ENCODE measurements at places on chromosomes 3 and 15. TPM values are rescaled to one million over a fixed set of nuclear protein-coding genes. Genes with fewer than 3 reads are reported as not detected.

DNA sequence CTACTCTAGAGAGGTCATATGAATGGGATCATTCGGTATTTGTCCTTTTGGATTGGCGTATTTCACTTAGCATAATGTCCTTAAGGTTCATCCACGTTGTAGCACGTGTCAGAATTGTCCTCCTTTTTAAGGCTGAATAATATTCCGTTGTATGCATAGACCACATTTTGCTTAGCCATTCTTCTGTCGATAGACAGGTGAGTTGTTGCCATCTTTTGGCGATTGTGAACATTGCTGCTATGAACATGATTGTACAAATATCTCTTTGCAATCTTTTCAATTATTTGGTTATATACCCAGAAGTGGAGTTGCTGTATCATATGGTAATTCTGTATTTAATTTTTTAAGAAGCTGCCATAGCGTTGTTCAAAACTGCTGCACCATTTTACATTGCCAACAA, 52.4 kb upstream of the GOLGA8J start:
- no peak overlapping the region for H3K27ac ChIP-seq
- H3K4me3 ChIP-seq, result no peak overlapping the region
- no peaks in the 10 kb centered on the region for H3K27me3 ChIP-seq
- H3K36me3 ChIP-seq, result no peaks in the 10 kb centered on the region
- H3K4me1 ChIP-seq, result no peaks in the 10 kb centered on the region
- DNase-seq, result no peak

GRCh38 chr3:12388185-12388584, 96.1 kb upstream of the TSEN2 start:
- H3K4me1 ChIP-seq, result no peaks in the 10 kb centered on the region
- H3K27ac ChIP-seq, result no peak overlapping the region
- H3K4me3 ChIP-seq, result no peak overlapping the region
- no peaks in the 10 kb centered on the region for H3K36me3 ChIP-seq

GRCh38 chr3:185280572-185281365, 26.9 kb upstream of the EHHADH start:
- no peak overlapping the region for H3K27ac ChIP-seq
- no peaks in the 10 kb centered on the region for H3K36me3 ChIP-seq
- H3K27me3 ChIP-seq, result peaks cover 8% of the 10 kb centered on the region
- peak; percentile 53 for DNase-seq
- H3K4me3 ChIP-seq, result no peak overlapping the region

DNA sequence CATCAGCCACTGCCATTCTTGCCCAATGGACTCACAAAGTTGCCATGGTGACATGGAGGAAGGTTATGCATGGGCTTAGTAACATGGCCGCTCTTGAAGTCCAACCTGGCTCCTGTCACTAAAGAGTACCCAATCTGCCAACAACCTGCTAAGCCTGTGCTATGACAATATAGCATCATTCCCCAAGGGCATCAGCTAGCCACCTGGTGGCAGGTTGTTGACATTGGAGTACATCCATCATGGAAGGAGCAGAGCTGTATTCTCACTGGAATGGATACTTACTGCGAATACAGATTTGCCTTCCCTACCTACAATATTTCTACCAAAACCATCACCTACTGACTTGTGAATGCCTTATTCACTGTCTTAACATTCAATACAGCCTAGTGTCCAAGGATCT, 138.9 kb upstream of the RORA start:
- no peak overlapping the region for H3K27ac ChIP-seq
- H3K36me3 ChIP-seq, result no peaks in the 10 kb centered on the region
- no peaks in the 10 kb centered on the region for H3K4me1 ChIP-seq
- H3K27me3 ChIP-seq, result no peaks in the 10 kb centered on the region
- DNase-seq, result peak; percentile 9

DNA sequence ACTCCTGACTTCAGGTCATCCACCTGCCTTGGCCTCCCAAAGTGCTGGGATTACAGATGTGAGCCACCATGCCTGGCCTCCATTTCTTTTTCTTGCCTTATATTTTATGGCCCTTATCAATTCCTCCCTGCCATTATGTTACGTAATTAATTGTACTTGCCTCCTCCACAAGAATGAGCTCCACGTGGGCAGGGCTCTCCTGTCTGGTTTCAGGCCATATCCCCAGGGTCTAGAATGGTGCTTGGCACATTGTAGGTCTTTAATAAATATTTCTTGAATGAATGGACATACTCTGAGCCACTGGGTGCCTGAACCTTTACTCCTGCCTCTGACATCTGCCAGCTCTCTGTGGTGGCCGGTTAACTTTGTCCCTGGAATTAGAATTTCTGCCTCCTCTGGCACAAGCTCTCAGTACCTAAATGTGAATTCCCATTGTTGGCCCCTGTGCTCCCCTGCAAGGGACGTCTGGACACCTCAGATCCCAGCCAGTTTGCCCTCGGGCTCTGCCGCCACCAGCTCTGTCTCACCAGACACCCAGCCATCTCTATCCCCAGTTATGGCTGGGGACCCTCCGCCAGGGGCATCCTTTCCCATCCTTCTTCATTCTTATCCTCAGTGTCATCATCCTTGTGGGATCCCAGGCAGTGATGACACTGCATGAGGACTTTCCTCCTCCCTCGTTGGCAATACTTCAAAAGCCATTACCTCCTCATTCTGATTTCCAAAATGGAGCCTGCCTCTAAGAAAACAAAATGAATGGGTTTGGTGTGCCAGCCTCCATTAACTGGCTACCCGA, 165.6 kb upstream of the SMAD3 start:
- no peak overlapping the region for H3K27ac ChIP-seq
- DNase-seq, result no peak
- no peak overlapping the region for H3K4me3 ChIP-seq
- no peaks in the 10 kb centered on the region for H3K27me3 ChIP-seq
- H3K36me3 ChIP-seq, result no peaks in the 10 kb centered on the region

DNA sequence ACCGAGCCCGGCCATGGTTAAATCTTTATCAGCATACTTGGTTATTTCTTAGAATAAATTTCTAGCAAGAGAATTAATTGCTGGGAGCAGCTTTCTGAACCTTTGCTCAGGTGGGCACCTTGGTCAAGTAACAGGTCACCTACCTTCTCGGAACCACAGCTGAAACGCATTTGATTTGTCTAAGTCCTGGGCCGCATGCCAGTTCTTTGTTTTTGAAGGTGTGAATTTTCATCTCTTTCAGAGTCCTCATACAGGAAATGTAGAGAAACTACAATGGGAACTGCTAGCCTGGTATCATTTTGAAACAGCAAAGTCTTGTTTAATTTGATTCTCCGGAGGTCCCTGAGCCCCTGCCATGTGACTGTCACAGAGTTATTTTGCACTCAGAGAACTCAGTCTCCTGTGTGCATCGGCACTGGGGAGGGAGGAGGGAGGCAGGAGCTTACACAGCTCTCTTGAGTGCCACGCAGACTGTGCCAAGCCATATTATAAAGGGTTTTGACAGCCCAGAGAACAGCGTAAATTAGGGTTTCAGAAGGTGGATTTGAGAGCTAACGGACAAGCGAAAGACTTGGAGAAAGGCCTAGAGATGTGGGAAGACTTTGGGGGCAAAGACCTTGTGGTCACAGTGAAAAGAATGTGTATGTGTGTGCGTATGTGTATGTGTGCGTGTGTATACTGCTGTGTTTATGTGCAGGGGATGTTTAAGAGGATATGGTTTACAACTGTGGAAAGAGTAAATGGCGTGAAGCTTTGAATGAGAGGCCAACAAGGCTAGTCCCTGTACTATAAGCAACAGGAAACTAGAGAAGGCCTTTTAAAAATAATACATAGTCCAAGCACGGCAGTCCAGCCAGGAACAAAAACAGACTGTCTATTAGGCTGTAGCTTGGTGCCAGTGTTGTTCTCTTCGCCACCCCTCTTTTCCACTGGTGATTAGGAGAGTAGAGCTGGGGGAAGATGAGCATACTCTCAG, 61.8 kb upstream of the ATP13A3 start:
- H3K27me3 ChIP-seq, result no peaks in the 10 kb centered on the region
- H3K4me3 ChIP-seq, result no peak overlapping the region
- H3K36me3 ChIP-seq, result no peaks in the 10 kb centered on the region
- no peaks in the 10 kb centered on the region for H3K4me1 ChIP-seq

GRCh38 chr3:38226273-38226672, 39.3 kb upstream of the SLC22A13 start:
- H3K27me3 ChIP-seq, result no peaks in the 10 kb centered on the region
- no peak overlapping the region for H3K27ac ChIP-seq
- H3K4me3 ChIP-seq, result no peak overlapping the region
- no peak for DNase-seq
- H3K36me3 ChIP-seq, result peaks cover 53% of the 10 kb centered on the region
- H3K4me1 ChIP-seq, result no peaks in the 10 kb centered on the region

DNA sequence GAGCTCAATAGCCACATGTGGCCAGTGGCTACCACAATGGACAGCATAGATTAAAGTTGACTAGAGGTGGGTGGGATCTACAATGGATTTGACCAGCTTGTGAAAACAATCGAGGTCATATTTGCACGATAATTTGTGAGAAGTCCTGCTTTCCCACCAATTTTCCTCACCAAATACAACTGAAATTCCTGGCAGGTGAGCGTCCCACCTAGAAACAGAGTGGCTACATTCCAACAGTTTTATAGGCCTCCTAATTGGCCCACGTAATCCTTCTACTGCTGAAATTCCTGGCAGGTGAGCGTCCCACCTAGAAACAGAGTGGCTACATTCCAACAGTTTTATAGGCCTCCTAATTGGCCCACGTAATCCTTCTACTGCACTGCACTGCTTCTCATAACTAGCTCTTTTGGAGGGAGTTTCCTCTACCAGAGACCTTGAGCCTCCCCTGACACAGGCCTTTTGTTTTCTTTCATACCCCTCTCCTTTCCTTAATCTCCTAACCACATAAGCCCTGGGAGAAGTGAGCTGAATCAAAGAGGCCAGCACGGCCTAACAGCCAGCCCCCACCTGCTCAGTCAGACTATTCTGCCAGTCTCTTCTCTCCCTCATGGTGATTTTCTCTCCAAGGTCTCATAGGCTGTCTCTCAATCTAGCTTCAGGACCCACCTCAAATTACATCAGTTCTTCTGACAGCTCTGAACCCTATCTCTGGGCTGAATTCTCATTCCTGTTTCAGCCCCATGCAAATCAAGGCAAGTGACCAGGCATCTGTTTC, 80.2 kb downstream of the BFSP2 start:
- DNase-seq, result no peak
- peaks cover 49% of the 10 kb centered on the region for H3K4me1 ChIP-seq
- H3K27me3 ChIP-seq, result no peaks in the 10 kb centered on the region
- H3K4me3 ChIP-seq, result no peak overlapping the region
- no peaks in the 10 kb centered on the region for H3K36me3 ChIP-seq
- no peak overlapping the region for H3K27ac ChIP-seq

DNA sequence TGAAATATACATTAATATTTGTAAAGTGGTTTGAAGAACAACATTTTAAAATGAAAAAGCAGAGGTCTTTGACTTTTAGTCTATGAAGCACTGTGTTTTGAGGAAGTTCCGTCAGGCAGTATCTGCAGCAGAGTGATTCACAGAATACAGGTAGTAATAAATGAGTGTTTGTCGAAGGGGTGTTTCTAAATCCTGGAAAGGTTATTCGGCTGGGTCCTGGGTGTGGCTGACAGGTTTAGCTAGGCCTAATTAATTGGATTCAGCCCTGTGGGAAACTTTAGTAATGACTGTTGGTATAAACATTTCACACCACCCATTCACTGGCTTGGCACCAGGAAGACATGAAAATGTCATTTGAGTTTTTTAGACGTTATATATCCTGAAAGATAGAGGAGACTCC, 51.3 kb downstream of the TIPARP start:
- DNase-seq, result no peak
- no peak overlapping the region for H3K27ac ChIP-seq
- H3K4me3 ChIP-seq, result no peak overlapping the region
- no peaks in the 10 kb centered on the region for H3K36me3 ChIP-seq

DNA sequence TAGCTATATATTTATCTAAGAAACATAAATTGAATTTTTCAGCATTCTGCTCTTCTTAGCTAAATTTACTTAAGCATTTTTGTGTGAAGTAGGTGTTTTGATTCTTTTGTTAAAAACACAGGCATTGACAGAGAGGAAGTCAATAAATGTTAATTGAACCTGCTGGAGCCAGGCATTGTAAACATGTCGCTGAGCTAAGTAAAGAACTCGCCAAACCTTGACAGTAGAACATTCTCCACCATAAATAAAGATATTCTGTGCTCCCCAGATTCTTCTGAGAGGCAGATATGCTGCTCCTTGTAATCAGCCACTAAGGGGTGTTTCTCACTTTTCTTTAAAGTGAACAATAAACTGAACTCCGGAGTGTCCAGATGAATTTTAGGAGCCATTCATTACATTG, 38.4 kb downstream of the SYNM start:
- no peak for DNase-seq
- H3K27ac ChIP-seq, result no peak overlapping the region
- H3K36me3 ChIP-seq, result no peaks in the 10 kb centered on the region
- H3K27me3 ChIP-seq, result no peaks in the 10 kb centered on the region
- no peaks in the 10 kb centered on the region for H3K4me1 ChIP-seq

DNA sequence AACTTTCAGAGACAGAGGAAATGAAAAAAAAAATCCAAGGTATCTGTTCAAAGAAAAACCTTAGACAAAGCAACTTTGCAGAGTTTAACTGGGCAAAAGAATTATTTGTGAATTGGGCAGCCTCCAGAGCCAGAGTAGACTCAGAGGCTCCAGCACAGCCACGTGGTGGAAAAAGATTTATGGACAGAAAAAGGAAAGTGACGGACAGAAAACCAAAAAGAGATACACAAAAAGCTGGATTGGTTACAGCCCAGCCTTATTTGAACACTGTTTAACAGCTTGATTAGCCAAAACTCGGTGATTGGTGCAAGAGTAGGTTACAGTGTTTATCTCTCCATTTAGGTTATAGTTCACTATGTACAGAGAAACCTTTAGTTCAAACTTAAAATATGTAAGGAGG, 23.7 kb upstream of the GPD1L start:
- no peaks in the 10 kb centered on the region for H3K36me3 ChIP-seq
- H3K4me1 ChIP-seq, result peaks cover 24% of the 10 kb centered on the region
- H3K4me3 ChIP-seq, result no peak overlapping the region
- no peak for DNase-seq

- H3K4me1 ChIP-seq, result peaks cover 23% of the 10 kb centered on the region
- H3K27ac ChIP-seq, result no peak overlapping the region
- no peaks in the 10 kb centered on the region for H3K36me3 ChIP-seq
- no peak for DNase-seq
- no peak overlapping the region for H3K4me3 ChIP-seq
Observed at GRCh38 chr15:38088971-38089370, 154.5 kb downstream of the TMCO5A start.

DNA sequence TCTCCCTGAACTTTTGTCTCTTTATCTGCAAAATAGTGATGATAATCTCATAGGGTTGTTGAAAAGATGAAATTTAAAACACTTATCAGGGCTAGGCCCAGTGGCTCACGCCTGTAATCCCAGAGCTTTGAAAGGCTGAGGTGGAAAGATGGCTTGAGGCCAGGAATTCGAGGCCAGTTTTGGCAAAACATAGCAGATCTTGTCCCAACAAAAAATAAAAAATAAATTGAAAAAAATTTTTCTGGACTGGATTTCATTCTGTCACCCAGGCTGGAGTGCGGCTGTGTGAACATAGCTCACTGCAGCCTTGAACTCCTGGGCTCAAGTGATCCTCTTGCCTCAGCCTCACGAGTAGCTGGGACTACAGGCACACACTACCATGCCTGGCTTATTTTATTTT, 29.6 kb downstream of the LMLN start:
- H3K27me3 ChIP-seq, result no peaks in the 10 kb centered on the region
- H3K4me3 ChIP-seq, result no peak overlapping the region
- H3K4me1 ChIP-seq, result no peaks in the 10 kb centered on the region
- no peaks in the 10 kb centered on the region for H3K36me3 ChIP-seq

Gene GUCA1C
- polyA plus RNA-seq, result not detected

Gene RTP3
- not detected for polyA plus RNA-seq

Gene MEX3B
- 0.40 TPM for polyA plus RNA-seq

Gene ZDHHC23
- 18.6 TPM for polyA plus RNA-seq

Gene FGD5
- not detected for polyA plus RNA-seq

Gene IGDCC3
- not detected for polyA plus RNA-seq

Gene NEO1
- 0.48 TPM for polyA plus RNA-seq

Measured in B cell (primary cell).